ENCODE measurements at places on chromosomes 5 and 9. TPM values are rescaled to one million over a fixed set of nuclear protein-coding genes. Genes with fewer than 3 reads are reported as not detected.

PCDHB10 gene
- 1.7 TPM for total RNA-seq

OR13C5 gene
- total RNA-seq: not detected

NOXA1 gene
- 7.5 TPM for total RNA-seq

CCDC112 gene
- total RNA-seq: 3.9 TPM

DNA sequence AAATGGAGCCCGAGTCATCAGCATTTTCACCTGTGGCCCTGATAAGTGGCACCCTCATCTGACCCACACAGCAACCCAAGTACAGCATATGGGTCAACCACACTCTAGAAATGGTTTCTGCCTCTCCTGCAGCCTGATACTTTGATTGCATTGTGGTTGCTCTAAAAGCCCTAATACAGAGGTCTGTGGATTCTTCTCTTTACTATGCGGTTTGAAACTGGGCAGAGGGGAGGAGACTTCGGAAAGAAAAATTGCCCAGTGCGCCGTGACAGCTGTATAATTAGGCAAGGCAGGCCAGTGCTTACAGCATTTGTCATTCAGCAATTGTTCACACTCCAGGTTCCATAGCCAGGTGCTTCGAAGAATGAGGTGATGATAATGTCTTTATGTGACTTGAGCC is 361.0 kb downstream of the NFIB start:
- DNase-seq: no peak

DNA sequence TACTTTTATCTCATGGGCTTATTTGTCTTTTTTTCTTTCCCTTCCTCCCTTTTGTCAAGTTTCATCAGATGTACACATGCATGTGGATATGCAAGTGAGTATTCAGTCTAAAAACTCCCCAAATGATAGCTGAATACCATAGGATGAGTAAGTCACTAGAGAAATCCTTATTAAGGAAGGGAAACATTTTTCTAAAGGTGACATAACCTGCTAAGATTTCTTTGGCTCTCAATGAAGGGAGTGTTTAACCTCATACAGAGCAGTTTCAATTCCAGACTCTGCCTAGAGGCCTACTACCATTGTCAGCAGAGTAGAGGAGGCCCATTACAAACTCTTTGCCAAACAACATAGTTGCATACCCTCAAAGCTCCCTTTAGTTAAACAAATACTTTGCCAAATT is 192.4 kb downstream of the ARHGEF28 start:
- DNase-seq: no peak

- no peak for DNase-seq
These were observed 53.0 kb upstream of the BOD1 start for GRCh38 chr5:173669483-173669882.

GRCh38 chr9:34134521-34134920 is 8.0 kb upstream of the DCAF12 start:
- no peak for DNase-seq

GRCh38 chr5:59661311-59661710 is 232.2 kb downstream of the PDE4D start:
- no peak for DNase-seq

GRCh38 chr5:87853541-87853940 is 415.1 kb downstream of the TMEM161B start:
- DNase-seq: no peak

GRCh38 chr5:77812926-77813589 is 36.9 kb upstream of the TBCA start:
- no peak for DNase-seq

DNA sequence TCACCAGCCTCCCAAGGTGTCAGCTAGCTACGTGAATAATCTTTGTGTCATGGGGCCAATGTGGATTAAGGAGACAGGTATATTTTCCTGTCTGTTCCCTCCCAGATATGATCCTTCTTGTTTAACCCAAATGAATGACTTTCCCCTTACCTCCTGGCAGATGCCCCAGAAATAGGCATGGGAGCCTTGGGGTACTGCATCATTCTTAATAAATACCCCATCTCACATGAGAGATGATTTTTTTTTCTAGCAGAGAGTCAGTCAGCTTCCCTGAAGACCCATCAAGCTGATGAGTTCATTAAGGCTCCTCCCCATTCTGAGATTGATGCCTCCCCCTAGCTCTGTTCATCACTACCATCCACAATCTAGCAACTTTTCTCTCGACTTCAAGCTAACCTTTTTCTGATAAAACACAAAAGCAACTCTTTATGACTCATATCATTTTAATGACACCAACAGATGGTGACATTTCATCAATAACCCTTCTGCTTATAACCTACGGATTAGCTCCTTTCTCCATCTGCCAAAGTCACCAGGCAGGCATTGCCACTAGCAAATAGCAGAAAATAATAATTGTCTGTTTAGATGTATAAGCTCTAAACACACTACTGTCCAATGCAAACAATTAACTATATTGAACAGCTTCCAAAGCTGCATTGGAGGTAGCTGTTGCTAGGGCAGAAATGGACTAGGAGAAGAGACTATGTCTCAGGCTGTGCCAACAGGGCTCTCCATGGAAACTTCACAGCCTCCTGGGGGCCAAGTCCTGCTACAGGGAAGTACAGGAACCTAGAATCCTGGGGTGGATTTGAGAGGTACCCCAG is 143.7 kb downstream of the ACER2 start:
- no peak for DNase-seq

- no peak for DNase-seq
These were observed 360.4 kb downstream of the PDE4D start for GRCh38 chr5:59532979-59533729.

DNA sequence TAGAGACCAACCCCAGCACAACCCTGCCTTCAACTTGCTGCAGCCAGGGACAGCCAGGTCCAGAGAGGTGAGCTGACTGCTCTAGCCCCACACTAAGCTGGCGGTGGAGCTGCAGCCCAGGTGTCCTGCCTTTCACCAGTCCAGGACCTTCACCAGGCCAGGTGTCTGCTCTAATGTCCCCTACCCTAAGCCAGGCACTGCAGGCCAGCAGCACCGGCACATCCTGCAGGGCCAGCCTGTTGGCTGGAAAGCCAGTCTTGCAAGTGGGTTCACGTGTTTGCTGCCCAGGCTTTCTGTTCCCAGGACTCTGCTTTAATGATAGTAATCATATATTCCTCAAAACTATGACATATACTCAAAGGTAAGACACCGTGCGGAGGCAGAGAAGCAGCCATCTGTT is 5.5 kb downstream of the SHC3 start:
- no peak for DNase-seq

DNA sequence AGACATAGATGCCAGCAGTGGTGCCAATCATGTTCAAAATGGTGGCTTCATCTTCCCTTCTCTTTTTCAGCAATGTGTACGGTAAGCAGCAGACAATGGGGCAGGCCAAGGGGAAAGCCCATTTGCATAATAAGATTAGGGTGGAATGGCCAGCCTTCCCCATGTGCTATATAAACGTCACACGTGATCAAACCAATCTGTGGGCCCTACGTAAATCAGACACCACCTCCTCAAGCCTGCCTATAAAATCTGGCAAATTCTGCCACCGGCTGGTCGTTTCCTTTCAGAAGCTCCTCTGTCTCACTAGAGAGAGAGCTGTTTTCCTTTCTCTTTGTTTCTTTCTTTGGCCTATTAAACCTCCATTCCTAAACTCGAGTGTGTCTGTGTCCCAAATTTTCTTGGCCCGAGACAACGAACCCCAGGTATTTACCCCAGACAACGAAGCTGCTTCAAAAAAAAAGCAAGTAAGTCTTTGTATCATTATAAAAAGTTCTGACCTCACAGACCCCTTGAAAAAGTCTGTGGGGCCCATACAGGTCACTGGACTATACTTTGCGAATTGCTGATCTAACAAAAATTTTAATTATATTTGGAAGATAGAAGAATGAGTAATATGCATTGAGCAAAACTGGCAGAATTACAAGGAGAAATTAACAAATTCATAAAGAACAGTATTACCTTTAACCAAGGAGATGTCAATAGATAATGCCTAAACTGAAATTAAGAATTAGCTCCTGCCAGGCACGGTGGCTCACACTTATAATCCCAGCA is 15.2 kb downstream of the ZBTB5 start:
- no peak for DNase-seq

DNA sequence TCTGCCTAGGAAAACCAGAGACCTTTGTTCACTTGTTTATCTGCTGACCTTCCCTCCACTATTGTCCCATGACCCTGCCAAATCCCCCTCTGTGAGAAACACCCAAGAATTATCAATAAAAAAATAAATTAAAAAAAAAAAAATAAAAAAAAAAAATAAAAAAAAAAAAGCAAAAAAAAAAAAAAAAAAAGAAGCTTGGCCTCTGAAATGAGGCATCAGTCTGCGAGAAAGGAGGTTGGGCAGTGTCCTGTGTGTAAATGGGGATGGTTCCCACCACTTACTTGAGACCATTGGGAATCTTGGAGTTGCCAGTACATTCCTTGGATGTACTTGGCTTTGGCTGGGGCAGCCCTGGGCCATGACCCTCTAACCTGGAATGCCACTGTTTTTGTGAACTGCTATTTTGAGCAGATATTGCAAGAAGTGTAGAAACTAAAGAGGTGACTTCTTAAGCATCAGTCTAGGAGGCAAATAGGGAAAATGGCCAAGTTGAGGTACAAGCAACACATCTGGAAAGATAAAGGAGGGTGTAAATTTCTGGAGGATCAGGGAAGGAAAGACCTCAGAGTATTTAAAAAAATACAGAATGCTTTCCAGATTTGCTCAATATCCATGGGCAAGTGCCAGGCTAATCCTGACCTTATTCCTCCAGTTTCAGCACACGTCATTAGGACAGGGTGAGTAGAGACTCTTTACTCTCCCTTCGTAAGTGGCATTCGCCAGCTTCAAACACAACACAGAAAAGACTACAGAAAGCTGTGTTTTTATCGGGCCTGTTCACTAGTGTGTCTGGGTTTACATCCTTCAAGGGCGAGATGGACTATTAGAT is 58.1 kb downstream of the HSPA4 start:
- peak; percentile 60 for DNase-seq

- peak; percentile 46 for DNase-seq
These were observed 27.8 kb downstream of the PRLR start for GRCh38 chr5:35202319-35203111.

GRCh38 chr9:68702493-68702892 is 2.5 kb upstream of the PIP5K1B start:
- DNase-seq: no peak

GRCh38 chr9:93864032-93864431 is 91.1 kb downstream of the BARX1 start:
- DNase-seq: no peak

DNA sequence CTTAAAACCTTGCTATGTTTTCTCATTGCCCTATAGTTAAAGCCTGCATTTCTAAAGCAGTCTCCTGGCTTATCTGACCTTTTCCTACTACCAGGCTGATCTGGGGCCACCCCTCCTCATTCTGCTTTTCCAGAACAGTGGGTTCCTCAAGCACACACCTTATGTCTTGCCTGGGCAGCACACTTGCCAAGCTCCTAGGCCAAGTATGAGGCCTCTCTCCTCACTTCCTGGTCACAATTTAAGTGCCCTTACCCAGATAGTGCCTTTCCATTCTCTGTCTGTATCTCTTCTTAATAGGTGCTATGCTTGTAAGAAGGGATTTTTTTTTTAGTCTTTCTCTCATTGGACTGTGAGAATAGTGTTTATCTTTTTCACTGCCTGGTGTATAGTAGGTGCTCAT is 39.7 kb downstream of the HMGCS1 start:
- DNase-seq: no peak

DNA sequence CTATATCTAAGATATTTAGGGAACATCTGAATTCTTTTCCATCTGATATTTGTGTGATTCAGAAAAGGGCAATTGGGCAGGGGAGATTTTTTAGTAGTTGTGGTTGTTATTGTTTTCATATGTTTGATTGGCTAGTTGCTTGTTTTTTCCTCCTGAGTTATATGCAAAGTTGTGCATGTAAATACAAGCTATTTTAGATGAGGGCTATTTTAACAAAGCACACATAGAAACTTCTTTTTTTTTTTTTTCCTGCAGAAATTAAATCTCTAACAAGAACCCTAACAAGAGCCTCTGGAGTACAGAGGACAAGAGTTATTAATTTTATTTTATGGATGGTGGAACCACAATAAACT is 559.1 kb downstream of the CETN3 start:
- DNase-seq: no peak

- no peak for DNase-seq
These were observed 35.8 kb upstream of the MAMDC2 start for GRCh38 chr9:70007831-70008230.

DNA sequence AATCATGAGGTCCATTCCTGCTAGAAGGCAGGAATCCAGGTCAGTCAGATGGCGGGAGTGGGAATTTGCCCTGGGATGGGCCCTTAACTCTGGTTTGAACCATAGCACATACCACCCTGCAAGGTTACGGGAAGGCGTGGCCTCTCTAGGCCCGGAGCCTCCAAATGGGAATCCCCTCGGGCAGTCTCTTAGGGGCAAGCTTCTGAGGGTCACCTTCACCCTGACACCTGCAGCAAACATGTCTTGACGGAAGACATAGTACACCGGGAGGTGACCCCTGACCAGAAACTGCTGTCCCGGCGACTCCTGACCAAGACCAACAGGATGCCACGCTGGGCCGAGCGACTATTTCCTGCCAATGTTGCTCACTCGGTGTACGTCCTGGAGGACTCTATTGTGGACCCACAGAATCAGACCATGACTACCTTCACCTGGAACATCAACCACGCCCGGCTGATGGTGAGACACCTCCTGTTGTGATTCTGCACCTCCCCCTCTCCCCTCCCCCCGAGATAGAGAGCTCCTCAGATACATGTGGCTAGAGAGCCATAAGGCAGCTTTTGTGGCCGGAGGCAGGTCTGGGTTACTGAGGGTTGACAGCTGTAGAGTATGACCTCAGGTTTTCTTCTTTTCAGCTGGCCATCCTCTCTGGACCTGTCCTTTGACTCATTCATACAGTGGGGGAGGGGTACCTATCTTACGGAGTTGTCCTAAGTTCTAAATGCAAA is 957 bp downstream of the PRELID1 start:
- peak; percentile 42 for DNase-seq

DNA sequence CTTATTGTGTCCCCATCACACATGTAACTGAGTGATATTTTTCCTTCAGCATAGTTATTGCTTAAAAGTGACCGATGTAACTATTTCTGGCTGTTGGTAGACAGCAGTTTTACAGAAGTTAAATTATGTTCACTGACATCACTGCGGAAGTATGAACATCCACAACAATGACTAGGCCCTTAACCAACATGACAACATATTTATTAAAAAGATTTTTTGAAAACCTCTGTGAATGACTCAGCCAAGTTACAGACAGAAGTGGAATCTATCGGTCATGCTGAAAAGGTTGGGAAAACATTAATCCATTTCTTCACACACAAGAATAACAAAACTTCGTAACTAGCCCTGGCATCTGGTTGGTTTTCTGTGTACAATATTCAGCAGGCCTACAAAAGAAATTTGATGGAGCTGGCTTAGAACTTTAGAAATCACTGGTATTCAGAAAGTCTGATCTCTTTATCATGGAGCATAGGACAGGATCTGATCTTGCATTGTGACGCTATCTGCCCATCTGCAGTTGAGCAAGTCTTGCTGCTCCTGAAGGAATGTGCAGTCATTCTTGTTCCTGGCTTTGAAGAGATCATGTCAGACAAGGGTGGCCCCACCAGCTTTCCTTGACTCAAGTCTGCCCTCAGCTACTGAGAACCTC is 6.5 kb downstream of the GLIS3 start:
- no peak for DNase-seq

DNA sequence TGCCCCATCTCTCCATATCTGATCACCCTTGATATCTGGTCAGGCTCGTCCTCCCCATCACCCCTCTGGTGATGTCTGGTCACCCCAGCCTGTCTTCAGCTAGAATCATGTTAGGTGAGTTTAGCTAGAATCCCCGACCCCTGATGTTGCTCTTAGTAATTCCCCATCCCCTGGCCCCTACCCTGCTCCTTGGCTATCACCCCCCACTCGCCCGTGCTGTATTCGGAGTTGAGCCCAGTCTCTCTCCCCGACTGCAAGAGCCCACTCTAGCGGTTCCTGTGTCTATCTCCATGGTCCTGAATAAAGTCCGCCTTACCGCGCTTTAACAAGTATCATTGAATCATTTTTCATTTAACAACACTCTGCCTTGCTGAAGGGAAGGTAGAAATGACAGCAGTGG is 33.7 kb downstream of the ADAMTS2 start:
- no peak for DNase-seq
